Dermis blood vessel endothelial cell (primary cell): ENCODE measurements at places on chromosomes 4 and X. TPM values are rescaled to one million over a fixed set of nuclear protein-coding genes. Genes with fewer than 3 reads are reported as not detected.
A peak's percentile ranks its signal among the peaks of the same experiment; 100 is the strongest.

DNA sequence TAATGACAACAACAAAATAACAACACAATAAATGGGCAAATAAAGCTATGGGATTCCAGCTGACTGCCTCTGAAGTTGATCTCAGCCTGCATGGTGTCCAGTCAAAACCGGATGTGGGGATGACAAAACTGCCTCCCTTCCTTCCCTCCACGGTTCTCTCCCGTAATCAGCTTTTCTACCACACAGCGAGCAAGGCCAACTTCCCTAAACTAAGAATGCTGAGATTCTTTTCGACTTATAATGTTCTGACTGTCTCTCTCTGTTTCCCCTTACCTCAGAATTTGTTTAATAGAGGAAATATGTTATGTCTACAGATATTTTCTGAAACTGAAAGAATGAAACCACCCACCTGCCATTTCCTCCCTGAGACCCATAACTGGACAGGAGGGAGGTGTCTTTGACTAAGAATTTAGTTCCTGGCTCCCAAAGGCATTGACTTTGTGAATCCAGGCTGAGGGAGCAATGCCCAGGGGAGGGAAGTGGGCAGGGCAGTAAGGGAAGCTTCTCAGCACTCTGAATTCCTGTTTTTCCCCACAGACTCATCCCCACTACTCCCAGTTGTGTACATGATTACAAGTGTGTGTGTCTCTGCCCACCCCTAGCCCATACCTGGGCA, 1.0 kb upstream of the TLR1 start:
- peak; percentile 37 for DNase-seq

The PDE5A gene
- 1.7 and 1.8 TPM in 2 replicates for total RNA-seq

The VAMP7 gene
- total RNA-seq = 46.5 and 66.2 TPM in 2 replicates

DNA sequence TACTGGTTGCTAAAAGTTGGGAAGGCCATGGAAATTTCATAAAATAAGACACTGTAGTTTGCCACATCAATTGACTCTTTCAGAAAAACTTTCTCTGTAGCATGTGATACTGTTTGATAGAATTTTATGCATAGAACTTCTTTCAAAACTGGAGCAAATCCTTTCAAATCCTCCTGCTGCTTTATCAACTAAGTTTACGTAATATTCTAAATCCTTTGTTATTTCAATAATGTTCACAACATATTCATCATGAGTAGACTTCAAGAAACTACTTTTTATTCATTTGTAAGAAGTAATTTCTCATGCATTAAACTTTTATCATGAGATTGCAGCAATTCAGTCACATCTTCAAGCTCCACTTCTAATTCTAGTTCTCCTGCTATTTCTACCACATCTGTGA, 199.3 kb downstream of the PCDH18 start:
- DNase-seq = no peak

The ABCD1 gene
- total RNA-seq = 10.0 and 16.6 TPM in 2 replicates
